ENCODE measurements at places on chromosomes 4 and X.

DNA sequence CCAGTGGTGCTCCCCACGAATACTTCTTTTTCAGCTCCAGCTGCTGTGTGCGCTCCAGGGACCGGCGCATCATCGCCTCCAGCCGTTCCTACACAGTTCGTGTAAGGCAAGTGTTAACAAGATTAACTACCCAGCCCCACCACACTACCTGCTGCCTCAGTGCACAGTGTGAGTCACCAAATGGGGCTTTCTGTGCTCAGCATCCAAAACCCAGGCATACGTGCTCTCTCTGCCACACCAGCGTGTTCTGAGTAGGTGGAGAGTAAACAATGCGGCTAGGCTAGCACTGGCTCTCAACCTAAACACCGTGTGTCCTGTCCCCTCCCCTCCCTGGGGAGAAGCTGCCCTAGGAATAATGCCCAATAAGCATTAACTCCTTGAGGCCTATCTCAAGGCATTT, 60.0 kb downstream of the MAP7D2 start:
- no peak for DNase-seq

- DNase-seq: no peak
These were observed 119.1 kb downstream of the CNKSR2 start for GRCh38 chrX:21493226-21493830.

DNA sequence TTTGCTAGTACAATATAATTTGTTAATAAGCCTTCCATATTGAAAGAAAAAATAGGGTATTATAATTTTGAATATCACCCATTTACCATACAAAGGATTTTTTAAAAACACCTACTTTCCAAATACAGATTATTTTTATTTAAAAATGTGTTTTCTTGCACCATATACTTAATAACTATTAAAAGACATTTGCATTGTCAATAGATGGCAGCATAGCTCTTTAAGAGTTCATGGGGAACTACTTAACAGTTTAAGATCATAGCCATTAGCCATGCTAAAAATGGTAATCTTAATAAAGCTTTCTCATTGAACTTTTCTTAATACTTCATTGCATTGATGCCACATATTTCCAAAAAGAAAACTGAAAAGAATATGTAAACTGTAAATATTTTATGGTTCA, 1995.9 kb downstream of the C4orf33 start:
- DNase-seq: no peak

DNA sequence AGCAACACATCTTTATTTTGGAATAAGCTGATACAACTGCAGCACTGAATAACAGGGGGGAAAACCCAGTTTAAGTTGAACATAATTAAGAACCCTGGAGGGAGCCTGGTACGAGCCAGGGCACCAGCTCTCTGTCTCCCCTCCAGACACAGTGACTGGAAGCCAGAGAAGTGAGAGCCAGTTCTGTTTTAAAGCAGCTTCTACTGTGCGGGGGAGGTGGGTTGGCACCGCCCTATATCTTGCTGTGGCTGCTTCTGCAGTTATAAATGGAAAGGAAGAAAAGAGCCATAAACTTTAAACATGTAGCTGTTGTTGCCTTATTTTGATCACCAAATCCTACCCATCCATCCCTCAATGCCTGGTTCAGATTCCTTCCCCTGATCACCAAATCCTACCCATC, 207.9 kb upstream of the ANXA3 start:
- DNase-seq: no peak

DNA sequence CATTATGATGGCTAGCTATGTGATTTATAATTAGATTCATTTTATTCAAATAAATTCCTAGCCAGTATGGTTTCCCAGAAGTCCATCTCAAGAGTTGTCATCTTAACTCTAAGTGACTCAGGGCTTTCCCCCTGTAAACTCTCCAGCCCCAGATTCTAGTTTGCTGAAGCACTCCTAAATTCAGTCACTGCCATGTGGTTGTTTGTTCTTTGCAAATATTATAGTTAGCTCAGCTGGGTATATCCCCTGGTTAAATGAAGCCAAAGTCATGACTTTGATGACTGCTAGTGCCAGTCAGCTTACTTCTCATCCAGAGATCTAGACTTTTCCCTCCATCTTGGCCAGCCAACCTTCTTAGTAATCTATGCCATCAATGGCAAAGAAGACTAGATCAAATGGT, 126.0 kb downstream of the GRIA3 start:
- DNase-seq: no peak

GRCh38 chr4:143514901-143515300, 1.4 kb downstream of the SMARCA5 start:
- no peak for DNase-seq

DNA sequence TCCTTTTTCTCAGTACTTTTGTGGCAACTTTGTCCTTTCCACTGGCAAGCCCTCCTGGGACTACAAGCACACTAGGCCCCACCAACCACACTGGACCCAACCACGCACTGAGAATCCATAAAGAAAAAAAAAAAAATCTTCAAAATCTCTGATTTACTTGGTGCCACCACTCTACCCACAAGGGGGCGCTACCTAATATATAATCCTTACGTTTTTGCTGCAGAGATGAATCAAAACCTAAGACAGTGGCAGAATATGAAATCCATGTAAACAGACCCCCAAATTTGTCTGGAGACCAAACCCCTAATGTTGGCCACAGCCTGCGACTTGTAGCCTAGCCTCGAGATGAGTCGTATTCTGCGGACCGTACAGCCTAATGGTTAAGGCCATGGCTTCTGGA, 63.5 kb upstream of the ARHGAP36 start:
- DNase-seq: no peak

GRCh38 chrX:31500921-31501320, 429.1 kb upstream of the FTHL17 start:
- no peak for DNase-seq

GRCh38 chr4:3874028-3874415, 107.8 kb downstream of the ADRA2C start:
- DNase-seq: peak; percentile 45

GRCh38 chr4:183716302-183716701, 57.2 kb downstream of the TRAPPC11 start:
- DNase-seq: no peak

DNA sequence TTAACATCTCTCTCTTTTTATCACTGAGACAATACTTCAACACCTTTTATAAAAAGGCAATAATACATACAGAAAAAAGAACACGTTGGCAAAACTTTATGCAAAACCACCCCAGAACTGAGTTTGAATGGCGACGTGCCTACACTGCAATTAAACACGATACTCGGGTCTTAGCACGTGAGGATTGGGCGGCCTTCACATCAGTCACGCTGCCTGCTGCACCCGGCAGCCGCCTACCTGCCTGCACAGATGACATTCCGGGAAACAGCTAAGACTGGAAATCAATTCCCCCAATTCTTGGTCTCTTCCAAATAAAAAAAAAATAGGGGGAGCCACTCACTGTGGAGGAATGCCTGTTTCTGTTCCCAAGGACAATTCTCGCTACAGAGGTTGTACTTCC, 68.2 kb downstream of the NYX start:
- DNase-seq: no peak
